ENCODE measurements at places on chromosomes 2 and 18.

DNA sequence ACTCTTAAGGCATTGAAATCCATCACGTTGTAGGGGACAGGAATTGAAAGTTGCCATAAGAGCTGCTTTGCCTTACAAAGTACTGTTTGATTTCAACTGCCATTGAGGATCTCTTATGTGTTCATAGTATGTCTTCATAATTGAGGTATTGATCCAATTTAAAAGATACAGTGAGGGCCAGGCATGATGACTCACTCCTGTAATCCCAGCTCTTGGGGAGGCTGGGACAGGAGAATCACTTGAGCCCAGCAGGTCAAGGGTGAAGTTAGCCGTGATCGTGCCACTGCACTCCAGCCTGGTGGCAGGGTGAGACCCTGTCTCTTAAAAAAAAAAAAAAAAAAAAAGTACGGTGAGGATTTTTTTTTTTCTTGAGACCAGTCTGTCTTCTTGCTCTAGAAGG, 91.7 kb upstream of the EML6 start:
- H3K27me3 ChIP-seq: no peaks in the 10 kb centered on the region
- H3K27ac ChIP-seq: no peak overlapping the region

GRCh38 chr2:145329971-145330370, 810.1 kb upstream of the ZEB2 start:
- no peaks in the 10 kb centered on the region for H3K27me3 ChIP-seq
- no peak overlapping the region for H3K4me3 ChIP-seq
- H3K27ac ChIP-seq: no peak overlapping the region
- DNase-seq: no peak

DNA sequence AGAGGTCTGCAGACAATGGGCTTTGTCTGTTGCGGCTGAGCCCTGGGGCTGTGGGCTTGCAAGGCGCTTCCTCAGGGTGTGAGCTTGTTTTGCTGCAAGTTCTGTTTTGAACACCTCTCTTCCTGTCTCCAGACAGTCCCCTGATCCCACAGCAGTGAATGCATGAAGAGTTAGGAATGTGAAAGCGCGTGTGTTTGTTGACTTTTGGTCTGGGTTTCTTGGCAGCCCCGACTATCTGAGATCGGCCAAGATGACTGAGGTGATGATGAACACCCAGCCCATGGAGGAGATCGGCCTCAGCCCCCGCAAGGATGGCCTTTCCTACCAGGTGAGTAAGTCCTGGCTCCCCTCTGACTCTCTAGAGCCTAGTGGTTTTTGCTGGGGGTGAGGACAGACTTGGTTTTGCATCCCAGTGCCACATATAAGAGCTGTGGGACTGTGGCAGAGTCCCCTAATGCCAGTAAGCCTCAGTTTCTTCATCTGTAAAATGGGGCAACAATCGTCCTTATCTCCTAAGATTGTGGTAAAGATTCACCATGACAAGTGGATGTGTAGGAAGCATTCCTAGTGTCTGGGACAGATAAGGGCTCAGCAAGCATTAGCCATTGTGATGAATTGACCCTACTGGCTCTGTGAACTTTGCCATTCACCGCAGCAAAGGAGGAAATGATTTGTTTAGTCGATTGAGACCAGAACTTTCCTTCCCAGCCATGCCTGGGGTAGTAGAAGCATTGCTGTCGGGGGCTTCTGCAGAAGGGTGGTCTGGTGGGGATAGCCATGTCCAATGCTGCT, 3.0 kb downstream of the LBH start:
- H3K36me3 ChIP-seq: peaks cover 63% of the 10 kb centered on the region
- peak; percentile 96 for DNase-seq
- H3K4me1 ChIP-seq: peaks cover 36% of the 10 kb centered on the region

- H3K4me3 ChIP-seq: no peak overlapping the region
- no peaks in the 10 kb centered on the region for H3K36me3 ChIP-seq
- no peak overlapping the region for H3K27ac ChIP-seq
- H3K4me1 ChIP-seq: no peaks in the 10 kb centered on the region
These were observed 426.4 kb downstream of the MBD2 start for GRCh38 chr18:53797998-53798495.

DNA sequence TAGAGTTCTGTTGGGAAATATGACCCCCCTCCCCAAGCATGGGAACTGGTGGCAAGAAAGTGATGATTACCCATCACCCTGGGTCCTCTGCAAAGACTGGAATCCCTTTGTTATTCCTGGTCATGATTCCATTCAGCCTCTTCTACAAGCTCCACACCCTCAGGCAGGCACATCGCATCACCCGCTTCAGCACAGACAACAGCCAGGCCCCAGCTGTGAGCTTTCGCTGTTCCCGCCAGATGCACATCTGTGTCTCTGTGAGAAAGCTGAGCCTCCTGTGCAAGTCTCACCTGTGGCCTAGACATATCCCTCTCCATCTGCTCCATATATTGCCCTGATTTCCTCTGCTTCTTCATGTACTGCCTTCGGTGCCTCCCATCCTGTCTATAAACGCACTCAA, 368.0 kb upstream of the RAB6C start:
- H3K27ac ChIP-seq: no peak overlapping the region
- no peaks in the 10 kb centered on the region for H3K4me1 ChIP-seq
- H3K36me3 ChIP-seq: no peaks in the 10 kb centered on the region

- H3K4me3 ChIP-seq: no peak overlapping the region
- DNase-seq: no peak
- no peak overlapping the region for H3K27ac ChIP-seq
- no peaks in the 10 kb centered on the region for H3K4me1 ChIP-seq
- peaks cover 2% of the 10 kb centered on the region for H3K27me3 ChIP-seq
These were observed 96.1 kb upstream of the PIK3C3 start for GRCh38 chr18:41858761-41859555.
